CD4-positive, alpha-beta T cell treated with Interleukin-4 for 1 hour (primary cell): ENCODE measurements at places on chromosomes 5 and 9.

- DNase-seq, result no peak
These were observed 453.2 kb downstream of the CDH18 start for GRCh38 chr5:19534751-19535150.

GRCh38 chr5:172550096-172550765, 90.8 kb upstream of the NEURL1B start:
- no peak for DNase-seq

DNA sequence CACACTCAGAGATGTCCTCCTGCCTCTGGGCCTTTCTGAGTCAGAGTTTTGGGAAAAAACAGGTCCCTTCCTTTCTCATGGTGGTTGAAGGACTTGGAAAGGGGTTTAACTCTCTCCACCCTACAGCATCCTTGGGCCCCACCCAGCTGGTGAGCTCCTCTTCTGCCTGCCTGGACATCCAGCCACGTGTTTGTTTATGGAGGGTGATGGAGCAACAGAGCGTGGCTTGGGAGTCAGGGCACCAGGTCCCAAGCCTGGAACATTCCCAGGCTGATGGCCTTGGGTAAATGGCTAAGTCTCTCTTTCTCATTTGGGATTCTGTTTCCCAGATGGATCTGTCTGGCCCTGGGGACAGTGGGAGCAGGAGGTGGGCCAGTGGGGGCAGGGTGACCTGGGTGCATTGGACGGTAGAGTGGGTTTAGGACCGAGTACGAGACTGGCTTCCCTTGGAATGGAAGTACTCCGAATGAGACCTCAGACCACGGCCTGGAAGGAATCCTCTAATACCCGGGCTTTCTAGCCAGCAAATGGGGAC, 141.1 kb upstream of the IRX2 start:
- DNase-seq, result no peak

DNA sequence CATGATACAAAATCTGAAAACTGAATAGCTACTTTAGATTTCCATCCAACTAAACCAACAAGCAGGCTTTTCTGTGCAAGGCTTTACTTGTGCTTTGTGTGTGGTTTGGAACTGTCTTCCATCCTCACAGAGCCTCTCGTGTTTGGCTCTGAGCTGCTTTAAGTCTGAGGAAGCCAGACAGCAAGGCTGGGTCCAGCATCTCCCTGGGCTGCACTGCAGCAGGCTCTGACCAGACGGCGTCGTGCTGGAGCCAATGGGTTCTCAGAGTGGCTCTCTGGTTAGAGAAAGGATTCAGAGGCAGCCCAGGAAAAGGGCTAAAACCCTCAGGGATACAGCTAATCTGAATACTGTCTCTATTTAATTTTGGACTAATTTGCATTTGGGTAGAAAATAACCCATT, 207.9 kb upstream of the EFNA5 start:
- DNase-seq, result no peak

DNA sequence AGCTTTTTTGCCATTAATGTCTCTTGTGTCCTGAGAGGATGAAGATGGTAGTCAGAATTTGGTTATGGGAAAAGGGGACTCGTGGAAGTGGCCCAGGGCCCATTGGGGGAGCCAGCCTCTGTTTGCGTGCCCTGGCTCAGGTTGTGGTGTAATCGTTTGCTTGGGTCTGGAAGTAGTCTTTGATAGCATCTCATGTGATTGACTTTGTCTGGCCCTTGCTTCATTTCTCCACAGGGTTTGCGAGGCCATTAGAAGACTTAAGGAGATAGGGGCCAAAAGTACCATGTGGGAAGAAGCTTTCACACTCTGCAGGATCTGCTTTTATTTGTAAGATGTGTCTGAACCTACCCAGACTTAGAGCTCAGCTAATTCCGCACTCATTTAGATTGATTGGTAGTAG, 114.5 kb downstream of the FGF1 start:
- no peak for DNase-seq

- no peak for DNase-seq
These were observed 11.8 kb upstream of the SYK start for GRCh38 chr9:90789862-90790261.

GRCh38 chr5:179407191-179408175, 62.2 kb upstream of the ADAMTS2 start:
- no peak for DNase-seq

- peak; percentile 15 for DNase-seq
These were observed 53.7 kb downstream of the G3BP1 start for GRCh38 chr5:151825445-151825844.

- no peak for DNase-seq
These were observed 23.7 kb upstream of the LOX start for GRCh38 chr5:122101636-122102285.

GRCh38 chr5:33346534-33346933, 94.2 kb upstream of the TARS1 start:
- DNase-seq, result no peak

- no peak for DNase-seq
These were observed 217.1 kb downstream of the MED10 start for GRCh38 chr5:6161257-6161656.

GRCh38 chr5:111738118-111738517, 18.9 kb downstream of the NREP start:
- DNase-seq, result no peak

- DNase-seq, result no peak
These were observed 24.2 kb downstream of the ANP32B start for GRCh38 chr9:98007251-98007928.

- no peak for DNase-seq
These were observed 358.2 kb upstream of the TLE4 start for GRCh38 chr9:79213417-79214125.

DNA sequence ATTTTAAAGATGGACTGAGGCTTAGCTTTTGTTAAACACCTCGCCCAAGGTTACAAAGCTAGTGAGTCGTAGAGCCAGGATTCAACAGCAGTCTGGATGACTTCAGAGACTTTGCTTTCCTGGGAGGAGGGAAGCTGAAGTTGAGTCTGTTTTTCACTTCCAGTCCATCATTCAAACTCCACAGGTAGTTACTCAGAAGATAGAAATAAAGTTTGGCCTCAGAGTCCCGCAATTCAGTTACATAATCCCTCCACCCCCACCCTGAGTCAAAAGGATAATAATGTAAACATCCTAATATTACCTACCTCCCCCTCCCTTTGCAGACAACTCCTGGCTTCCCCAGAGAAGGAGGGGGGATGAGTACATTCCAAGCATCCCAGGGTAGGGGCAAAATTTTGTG, 8.1 kb downstream of the HBEGF start:
- DNase-seq, result no peak

GRCh38 chr5:134580001-134580460, 52.6 kb downstream of the SAR1B start:
- DNase-seq, result no peak

- no peak for DNase-seq
These were observed 203.6 kb downstream of the ALDH1A1 start for GRCh38 chr9:72749276-72749675.

- DNase-seq, result no peak
These were observed 8.8 kb upstream of the FCN2 start for GRCh38 chr9:134871697-134872340.

DNA sequence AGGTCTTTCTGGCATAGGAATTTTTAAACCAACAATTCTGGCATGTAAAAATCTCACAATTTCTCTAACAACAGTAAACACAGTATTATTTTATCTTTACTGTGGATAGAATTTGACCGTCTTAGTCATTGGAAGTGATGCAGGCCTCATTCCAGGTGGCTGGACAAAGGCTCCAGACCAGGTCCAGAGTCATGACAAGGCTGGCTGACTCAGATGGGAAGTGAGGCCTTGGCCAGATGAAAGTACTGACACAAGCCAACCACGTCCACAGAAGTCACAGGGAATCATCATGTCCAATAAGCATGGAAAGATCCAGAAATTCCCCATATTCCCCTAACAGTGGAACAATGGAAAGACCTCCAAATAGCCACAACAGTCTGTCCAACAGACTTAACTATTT, 12.4 kb downstream of the SPOCK1 start:
- DNase-seq, result no peak

- no peak for DNase-seq
These were observed 332.3 kb upstream of the NUDT12 start for GRCh38 chr5:103894882-103895281.

GRCh38 chr5:16067415-16067814, 112.2 kb downstream of the MARCHF11 start:
- no peak for DNase-seq

DNA sequence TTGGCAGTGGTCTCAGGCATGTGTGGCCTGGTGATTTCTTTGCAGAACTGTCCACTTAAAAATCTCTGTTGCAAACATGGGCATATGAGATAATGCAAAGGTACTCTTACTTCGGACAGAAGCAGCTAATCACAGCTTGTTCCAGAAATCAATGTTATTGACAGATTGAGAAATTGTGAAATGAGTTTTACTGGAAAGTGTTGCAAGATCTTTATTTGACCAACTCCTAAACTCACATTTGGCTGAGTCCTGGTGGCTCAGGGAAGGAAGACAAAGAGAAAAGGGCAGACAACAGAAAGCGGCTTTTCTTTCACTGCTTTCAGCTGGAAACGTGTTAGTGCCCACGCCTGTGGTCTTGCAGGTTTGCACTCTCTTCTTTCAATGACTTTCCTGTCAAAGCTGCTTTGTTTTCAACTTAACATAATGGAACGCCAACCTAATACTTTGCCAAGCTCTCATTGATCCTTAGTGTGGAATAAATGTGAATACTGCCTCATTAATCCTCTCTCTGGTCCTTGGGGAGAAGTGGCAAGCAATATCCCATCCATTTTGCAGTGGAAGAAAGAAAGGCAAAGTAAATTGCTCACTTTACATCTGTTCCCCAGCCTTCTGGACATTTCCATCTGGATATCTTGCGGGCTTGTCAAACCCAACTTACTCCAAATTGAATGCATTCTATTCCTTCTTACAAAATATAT, 586.4 kb downstream of the LRRC70 start:
- no peak for DNase-seq

DNA sequence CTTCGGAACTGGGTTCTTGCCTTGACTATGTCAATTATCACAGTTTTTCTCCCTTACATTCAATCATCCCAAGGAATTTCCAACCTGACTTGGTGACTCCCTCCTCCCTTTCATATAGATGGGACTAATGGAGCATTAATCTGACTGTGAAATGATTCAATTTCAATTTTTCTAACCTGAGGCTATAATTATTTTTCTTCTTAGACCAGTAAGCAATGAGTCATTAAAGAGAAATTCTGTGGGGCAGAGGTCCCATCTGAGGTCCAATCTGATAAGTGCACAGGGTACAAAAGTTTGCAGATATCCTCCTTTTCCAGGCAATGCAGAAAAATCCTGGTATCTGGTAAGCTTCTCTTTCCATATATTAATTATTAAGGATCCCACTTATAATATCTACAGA, 18.9 kb downstream of the PDE4D start:
- DNase-seq, result no peak

GRCh38 chr9:87957839-87958238, 16.5 kb downstream of the CDK20 start:
- no peak for DNase-seq

- DNase-seq, result no peak
These were observed 1.4 kb downstream of the SLC26A2 start for GRCh38 chr5:149961957-149962409.

DNA sequence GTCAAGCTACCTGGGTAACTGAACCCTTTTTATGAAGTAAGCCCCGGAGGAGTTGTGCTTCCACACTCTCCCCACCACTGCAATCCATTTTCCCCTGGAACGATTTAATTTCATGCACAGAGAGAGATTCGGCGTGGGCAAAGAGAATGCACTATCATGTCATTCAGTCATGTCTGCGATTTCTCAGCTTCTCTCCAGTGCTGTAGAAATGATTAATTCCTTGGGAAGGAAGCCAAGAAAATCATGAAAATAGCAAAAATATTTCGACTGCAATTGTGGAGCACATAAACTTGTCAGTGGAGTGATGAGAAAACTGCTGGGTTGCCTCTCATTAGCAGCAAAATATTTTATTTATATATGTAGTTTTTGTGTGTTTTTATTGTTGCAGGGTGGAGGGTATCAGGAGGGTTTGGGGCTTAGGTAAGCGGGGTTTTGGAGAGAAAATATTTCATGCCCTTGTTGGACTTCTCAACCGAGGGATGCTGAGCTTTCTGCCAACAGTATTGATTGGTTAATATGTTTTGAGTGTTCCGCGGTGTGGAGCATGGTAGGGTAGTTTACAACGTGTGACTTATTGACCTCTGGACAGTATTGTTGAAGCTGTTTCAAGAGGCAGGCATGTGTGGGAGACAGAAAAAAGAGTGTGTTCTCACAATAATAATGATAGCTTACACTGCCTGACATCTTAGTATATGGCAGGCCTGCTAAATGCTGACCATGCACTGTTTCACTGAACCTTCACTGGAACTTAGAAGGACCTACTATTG, 69.3 kb downstream of the SGCD start:
- no peak for DNase-seq

DNA sequence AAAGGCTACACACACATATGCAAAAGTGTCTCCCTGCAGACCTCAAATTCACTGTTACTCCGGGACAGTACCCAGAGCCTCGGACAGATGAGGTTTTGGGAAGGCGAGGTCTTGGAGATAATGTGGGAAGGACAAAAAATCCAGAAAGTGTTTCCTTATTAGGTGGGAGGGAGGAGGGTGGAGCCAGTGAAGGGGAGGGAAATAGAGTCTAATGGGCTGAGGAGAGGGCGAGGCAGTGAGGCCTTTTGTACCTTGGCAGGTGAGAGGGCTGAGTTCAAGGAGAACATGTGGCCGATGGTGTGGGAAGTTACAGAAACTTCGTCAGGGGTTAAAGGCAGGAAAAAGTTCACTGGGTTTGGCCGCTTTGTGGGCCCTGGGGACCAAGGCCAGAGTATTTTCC, 22.1 kb upstream of the TMEM174 start:
- DNase-seq, result no peak

- no peak for DNase-seq
These were observed 221.3 kb upstream of the TAS2R1 start for GRCh38 chr5:9851458-9851857.

DNA sequence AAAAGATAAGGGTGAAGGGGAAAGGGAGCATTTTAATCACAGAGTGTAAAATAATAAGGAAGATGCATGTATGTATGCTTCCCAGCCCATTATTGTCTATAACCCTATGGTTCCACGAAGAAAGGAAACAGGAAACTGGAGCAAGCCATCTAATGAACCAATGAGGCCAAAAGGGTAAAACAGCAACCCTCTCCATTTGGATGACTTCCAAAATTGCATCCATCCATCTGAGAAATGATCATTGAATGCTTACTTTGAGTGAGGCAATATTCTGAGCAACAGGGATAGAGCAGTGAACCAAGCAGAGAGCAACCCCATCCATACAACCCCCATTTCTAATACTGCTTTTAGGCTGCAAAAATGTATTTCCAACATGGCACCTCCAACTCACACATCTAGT, 46.9 kb downstream of the ARL15 start:
- no peak for DNase-seq

DNA sequence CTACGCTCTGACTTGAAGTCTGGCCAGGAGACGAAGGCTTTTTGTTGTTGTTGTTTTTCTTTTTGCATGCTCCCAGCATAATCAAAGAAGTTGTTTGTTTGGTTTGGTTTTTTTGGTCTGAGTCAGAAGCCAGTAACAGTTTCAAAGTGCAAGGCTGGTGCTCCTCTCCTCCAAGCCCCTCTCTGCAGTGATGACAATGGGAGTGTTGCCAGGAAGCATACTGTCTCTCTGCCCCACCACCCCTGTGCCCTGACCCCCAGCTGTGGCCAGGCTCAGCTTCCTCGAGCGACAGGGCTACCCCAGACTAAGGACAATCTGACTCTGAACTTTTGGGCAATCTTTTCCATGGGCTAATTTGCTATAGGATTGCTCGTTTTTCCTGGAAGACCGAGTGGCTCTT, 173.8 kb upstream of the PITX1 start:
- DNase-seq, result no peak
